ENCODE measurements at places on chromosomes 1 and 21.

GRCh38 chr1:14217384-14217783 lies 381.1 kb upstream of the KAZN start:
- DNase-seq: no peak

DNA sequence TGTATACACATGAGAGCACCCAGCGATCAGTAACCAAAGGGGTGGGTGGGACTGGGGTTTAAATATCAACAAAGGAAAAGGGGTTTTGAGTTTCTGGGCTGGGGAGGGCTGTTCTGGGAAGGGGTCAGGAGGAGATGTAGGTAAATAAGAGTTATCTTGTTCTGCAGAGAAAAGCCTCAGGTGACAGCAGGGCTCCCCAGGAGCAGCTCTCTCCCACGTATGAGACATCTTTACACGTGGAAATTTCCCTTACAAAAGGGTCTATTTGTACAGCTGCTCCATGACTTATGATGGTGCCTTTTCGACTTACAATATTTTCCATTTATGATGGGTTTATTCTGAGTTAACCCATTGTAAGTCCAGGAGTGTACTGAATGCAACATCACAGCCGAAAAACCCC lies 16.3 kb upstream of the PADI2 start:
- DNase-seq: no peak

DNA sequence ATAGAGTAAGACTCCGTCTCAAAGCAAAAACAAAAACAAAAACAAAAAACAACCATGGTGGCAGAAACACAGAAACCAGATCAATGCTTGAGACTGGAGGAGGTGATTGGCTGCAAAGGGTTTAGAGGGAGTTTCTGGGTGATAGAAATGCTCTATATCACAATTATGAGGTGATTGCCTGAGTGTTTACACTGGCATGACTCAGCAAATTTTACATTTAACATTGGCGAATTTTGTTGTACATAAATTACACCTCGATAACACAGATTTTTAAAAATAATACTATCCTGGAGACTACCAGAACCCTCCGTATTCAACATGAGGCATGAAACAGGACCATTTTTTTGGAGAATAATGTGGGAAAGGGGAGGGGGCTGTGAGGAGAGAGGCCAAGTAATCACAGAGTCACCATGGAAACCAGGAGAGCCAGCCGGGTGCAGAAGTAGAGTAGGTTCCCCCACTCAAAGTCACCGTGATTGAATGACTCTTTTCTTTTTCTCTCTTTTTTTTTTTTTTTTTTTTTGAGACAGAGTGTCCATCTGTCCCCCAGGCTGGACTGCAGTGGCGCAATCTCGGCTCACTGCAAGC lies 24.3 kb downstream of the HEYL start:
- no peak for DNase-seq

GRCh38 chr21:46065914-46066551 lies 31.9 kb upstream of the COL6A2 start:
- DNase-seq: no peak

GRCh38 chr1:64150729-64151230 lies 52.6 kb upstream of the UBE2U start:
- no peak for DNase-seq

- DNase-seq: no peak
These were observed 7.9 kb downstream of the CD53 start for GRCh38 chr1:110880708-110881374.

DNA sequence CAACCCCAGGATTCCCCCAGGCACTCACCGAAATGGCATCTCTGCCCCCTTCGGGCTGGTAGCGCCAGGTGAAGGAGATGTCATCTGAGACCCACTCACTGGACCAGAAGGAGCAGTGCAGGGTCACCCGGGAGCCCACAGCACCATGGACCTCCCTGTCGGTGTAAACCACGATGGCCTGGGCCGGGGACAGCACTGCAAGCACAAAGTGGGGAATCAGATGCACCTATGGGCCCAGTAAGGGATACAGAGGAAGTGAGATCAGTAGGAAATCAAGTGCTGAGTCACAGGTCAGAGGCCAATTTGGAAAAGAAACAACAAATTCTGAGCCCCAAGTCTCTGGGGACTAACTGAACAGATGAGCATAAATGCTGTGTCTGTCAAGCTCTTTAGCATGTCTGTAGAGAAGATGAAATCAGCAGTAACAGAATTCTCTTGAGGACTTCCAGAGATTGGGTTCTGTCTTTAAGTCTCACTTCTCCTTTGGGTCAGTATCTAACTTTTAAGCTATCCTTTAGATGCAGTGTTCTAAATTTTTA lies 2.5 kb downstream of the MPZ start:
- DNase-seq: no peak

- no peak for DNase-seq
These were observed 38.9 kb upstream of the H6PD start for GRCh38 chr1:9195651-9196050.

DNA sequence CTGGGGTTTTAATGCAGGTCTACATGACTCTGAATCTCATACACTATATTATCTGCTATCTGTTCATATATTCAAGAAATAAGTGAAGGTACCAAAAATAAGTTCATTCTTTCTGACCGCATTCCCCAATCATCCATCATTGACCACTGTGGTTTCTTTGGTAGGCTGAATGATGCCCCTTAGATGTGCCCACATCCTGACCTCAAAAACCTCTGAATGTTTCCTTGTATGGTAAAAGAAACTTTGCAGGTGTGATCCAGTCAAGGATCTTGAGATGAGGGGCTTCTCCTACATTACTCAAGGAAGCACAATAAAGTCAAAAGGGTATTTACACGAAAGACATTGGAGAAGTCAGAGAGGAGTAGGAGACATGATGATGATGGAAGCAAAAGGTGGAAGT lies 60.6 kb upstream of the LRRC8B start:
- no peak for DNase-seq

- DNase-seq: no peak
These were observed 15.6 kb upstream of the MYOCOS start for GRCh38 chr1:171606402-171606941.

DNA sequence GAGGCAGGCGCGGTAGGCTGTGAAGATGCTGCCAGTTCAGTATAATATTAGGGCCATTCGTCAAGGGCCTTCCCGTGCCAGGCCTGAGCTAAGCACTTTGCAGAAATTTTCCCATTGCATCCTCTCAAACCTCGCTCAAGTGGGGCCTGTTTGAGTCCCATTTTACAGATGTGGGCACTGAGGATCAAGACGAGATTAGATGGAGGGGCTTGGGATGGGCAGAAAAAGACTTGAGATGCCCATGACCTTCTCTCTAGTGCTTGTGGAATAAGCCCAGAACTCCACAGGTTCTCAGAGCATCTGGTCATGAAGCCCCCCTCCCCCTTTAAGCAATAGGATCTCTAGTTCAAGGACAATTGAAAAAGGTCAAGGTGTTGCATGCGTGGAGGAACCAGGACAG lies 9.9 kb downstream of the EPHA8 start:
- no peak for DNase-seq

DNA sequence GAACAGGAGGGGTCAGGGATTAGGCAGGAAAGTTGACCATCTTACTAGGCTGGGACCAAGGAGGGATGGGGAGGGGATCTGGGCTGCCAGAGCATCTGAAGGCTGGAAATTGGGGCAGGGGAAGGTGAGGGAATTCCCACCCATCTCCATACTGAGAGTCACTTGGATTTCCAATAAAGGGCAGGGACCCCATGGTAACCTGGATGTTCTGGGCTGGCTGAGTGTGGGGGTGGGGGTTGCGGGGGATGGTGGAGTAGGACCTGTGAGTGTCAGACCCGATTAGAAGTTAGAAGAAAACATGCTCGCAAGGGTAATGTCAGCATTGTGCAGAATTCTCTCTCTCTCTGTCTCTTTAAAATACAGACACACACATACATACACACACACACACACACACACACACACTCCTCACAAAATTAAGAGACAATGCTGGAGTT lies 40.0 kb upstream of the EPS15 start:
- no peak for DNase-seq

DNA sequence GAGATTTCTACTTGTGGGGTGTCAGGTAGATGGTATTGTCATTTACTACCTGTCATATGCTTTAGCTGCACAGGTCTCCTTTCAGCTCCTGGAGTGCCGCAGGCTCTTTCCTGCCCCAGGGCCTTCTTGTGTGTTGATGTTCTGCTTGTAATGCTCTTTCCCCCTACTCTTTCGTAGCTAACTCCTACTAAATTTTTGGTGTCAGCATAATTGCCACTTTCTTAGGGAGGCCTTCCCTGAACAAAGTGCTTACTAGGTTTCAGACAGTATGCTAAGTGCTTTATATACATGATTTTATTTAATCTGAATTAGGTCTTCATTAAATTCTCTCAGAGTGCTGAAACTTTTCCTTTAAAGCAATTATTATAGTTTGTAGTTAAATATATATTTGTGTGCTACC lies 4.8 kb upstream of the THEM4 start:
- no peak for DNase-seq

Measured in ELF-1 (cell line).